ENCODE measurements at places on chromosomes 16 and 17. TPM values are rescaled to one million over a fixed set of nuclear protein-coding genes. Genes with fewer than 3 reads are reported as not detected.

The CFAP119 gene
- total RNA-seq, result 1.2 TPM

The VTN gene
- total RNA-seq, result 0.14 TPM

The NEUROD2 gene
- not detected for total RNA-seq

The PSMD3 gene
- 152 TPM for total RNA-seq

The ARMC7 gene
- 3.9 TPM for total RNA-seq

The TRIM72 gene
- total RNA-seq, result not detected

The WNT9B gene
- total RNA-seq, result not detected

The HP gene
- not detected for total RNA-seq

The FBXL20 gene
- total RNA-seq, result 20.2 TPM

The MPO gene
- not detected for total RNA-seq

The C17orf78 gene
- not detected for total RNA-seq

The SHISA9 gene
- 0.19 TPM for total RNA-seq

The C17orf113 gene
- 0.17 TPM for total RNA-seq

The CRYM gene
- not detected for total RNA-seq

The GCGR gene
- not detected for total RNA-seq

The DYNC1LI2 gene
- total RNA-seq, result 112 TPM

The KRT32 gene
- not detected for total RNA-seq

The SLC38A8 gene
- not detected for total RNA-seq

The SGCA gene
- not detected for total RNA-seq

The TMEM208 gene
- 21.1 TPM for total RNA-seq

The BAIAP2 gene
- total RNA-seq, result 53.9 TPM

The SLFN14 gene
- total RNA-seq, result not detected

The MRPL10 gene
- 19.9 TPM for total RNA-seq

The PLXDC1 gene
- total RNA-seq, result not detected

The DNASE1L2 gene
- 0.56 TPM for total RNA-seq

The JPH3 gene
- total RNA-seq, result 0.34 TPM

The CLDN6 gene
- total RNA-seq, result not detected

The OR1A1 gene
- not detected for total RNA-seq

The ANTKMT gene
- total RNA-seq, result 47.5 TPM

The ABCA8 gene
- total RNA-seq, result under 0.01 TPM

The ZNF594 gene
- 4.8 TPM for total RNA-seq

The ACSM2B gene
- total RNA-seq, result 0.34 TPM

The NGFR gene
- not detected for total RNA-seq

The ARHGAP44 gene
- 0.68 TPM for total RNA-seq

The SPATA32 gene
- 0.05 TPM for total RNA-seq

The CD300A gene
- total RNA-seq, result not detected

The NPEPPS gene
- total RNA-seq, result 97.9 TPM

The EVPLL gene
- total RNA-seq, result not detected

The GLP2R gene
- not detected for total RNA-seq

The OMG gene
- total RNA-seq, result 4.4 TPM

The NDUFAF8 gene
- total RNA-seq, result 26.9 TPM

All from dermis blood vessel endothelial cell (primary cell).